ENCODE measurements at places on chromosomes 16 and 17. TPM values are rescaled to one million over a fixed set of nuclear protein-coding genes. Genes with fewer than 3 reads are reported as not detected.
A peak's percentile ranks its signal among the peaks of the same experiment; 100 is the strongest.

NTN1 gene
- polyA plus RNA-seq, result not detected

SDR42E2 gene
- not detected for polyA plus RNA-seq

TIMP2 gene
- polyA plus RNA-seq, result not detected

CNP gene
- polyA plus RNA-seq, result 30.2 TPM

MAF gene
- not detected for polyA plus RNA-seq

CCDC40 gene
- not detected for polyA plus RNA-seq

CD300LB gene
- polyA plus RNA-seq, result not detected

SCNN1B gene
- not detected for polyA plus RNA-seq

NPIPA3 gene
- polyA plus RNA-seq, result 6.6 TPM

DNA sequence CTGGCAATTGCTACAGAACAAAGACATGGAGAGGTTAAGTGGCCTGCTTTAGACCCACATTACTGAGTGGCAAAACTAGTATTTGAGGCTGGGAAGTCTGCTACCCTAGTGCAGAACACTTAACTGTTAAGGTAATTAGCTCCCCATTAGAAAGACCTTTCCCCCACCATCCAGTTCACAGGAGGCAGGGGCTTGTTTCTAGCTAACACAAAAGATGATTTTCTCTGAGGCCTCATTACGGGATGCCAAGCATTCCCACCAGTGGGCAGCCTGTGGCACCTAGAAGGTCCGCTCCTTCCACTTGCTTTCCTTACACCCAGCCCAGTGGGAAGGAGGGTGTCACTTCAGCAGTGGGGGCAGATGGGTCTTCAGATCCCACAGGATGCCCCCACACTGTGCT, 99.1 kb downstream of the RBFOX1 start:
- no peak for DNase-seq

- DNase-seq, result peak; percentile 49
Measured at GRCh38 chr17:9924735-9925191, 19.7 kb upstream of the RCVRN start.

DNA sequence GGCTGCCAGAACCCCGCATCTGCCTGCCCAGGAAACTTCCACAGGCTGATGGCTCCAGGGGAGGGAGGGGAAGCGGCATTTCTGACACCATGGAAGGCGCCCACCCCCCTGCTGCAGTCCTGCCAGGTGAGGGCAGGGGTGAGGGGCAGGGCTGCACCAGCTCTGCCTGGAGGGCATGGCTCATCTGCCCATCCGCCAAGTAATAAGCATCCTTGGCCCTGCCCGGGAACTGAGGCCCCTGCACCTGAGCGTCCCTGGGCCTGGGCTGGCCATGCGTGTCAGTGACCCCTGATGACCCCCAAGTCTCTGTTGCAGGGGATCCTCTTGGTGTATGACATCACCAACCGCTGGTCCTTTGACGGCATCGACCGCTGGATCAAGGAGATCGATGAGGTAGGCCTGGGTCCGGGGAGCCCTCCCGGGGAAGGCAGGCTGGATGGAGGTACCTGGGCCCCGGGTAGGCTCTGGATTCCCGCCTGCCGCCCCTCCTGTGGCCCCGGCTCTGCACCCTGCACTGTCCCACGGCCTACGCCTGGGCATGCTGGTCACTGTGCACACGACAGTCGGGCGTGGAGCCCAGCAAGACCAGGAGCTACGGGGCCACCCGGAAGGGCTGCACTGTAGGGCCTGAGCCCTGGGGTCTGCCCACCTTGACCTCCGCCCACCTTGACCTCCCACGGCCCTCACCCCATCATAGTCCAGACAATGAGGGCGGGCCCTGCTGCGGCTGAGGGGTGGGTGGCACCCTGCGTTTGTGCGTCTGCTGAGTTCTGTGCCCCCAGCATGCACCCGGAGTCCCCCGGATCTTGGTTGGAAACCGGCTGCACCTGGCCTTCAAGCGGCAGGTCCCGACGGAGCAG, 5.4 kb upstream of the WFIKKN1 start:
- DNase-seq, result no peak

DNA sequence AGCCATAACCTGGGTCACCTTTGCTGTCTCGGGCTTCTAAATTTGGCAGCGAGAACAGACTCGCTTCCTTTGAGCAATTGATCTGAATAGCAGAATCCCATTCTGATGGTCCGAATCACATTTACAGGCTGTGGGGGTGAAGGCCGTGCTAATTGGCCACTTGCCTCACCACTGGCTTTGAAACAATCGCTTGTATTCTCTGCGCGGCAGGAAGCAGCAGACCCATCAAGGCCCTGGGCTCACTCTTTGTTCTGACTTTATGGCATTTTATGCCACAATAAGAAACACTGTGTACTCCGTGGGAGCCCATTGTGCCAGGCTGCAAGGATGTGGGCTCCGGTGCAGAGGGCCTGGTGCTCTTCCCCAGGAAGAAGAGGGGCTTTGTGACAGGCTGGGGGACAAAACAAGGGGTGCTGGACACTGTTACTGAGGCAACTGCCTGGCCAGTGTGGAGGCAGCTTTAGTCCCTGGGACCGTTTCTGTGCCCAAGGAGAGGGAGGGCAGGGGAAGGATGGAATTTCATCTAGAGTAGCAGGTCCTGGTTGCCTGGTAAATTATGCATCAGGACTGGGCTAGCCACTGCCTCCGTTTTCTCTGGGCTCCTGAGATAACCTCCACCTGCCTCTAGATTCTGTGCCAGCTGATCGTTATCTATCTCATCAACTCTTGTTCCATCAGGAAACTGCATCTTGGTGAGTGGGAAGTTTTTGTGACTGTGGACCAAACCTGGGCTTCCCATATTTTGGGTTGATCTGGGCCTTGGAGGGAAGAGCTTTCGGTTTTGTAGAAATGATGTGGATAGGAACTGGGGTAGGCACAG, 78.5 kb downstream of the MRC2 start:
- no peak for DNase-seq

DNA sequence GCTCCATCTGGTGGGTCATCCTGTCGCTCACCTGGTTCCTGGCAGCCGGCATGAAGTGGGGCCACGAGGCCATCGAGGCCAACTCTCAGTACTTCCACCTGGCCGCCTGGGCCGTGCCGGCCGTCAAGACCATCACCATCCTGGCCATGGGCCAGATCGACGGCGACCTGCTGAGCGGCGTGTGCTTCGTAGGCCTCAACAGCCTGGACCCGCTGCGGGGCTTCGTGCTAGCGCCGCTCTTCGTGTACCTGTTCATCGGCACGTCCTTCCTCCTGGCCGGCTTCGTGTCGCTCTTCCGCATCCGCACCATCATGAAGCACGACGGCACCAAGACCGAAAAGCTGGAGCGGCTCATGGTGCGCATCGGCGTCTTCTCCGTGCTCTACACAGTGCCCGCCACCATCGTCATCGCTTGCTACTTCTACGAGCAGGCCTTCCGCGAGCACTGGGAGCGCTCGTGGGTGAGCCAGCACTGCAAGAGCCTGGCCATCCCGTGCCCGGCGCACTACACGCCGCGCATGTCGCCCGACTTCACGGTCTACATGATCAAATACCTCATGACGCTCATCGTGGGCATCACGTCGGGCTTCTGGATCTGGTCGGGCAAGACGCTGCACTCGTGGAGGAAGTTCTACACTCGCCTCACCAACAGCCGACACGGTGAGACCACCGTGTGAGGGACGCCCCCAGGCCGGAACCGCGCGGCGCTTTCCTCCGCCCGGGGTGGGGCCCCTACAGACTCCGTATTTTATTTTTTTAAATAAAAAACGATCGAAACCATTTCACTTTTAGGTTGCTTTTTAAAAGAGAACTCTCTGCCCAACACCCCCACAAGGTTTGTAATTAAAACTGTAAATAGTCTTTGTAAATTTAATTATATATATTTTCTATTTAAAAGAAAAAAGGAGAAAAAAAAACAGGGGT, 1.7 kb downstream of the FZD2 start:
- DNase-seq, result no peak

GRCh38 chr17:15171167-15172047, 93.7 kb downstream of the PMP22 start:
- peak; percentile 41 for DNase-seq

- DNase-seq, result no peak
Measured at GRCh38 chr17:60863892-60864707, 186.4 kb downstream of the BCAS3 start.

- no peak for DNase-seq
Measured at GRCh38 chr17:76946111-76946771, 78.0 kb downstream of the MGAT5B start.

- no peak for DNase-seq
Measured at GRCh38 chr16:64475627-64476351, 646.1 kb downstream of the CDH11 start.

DNA sequence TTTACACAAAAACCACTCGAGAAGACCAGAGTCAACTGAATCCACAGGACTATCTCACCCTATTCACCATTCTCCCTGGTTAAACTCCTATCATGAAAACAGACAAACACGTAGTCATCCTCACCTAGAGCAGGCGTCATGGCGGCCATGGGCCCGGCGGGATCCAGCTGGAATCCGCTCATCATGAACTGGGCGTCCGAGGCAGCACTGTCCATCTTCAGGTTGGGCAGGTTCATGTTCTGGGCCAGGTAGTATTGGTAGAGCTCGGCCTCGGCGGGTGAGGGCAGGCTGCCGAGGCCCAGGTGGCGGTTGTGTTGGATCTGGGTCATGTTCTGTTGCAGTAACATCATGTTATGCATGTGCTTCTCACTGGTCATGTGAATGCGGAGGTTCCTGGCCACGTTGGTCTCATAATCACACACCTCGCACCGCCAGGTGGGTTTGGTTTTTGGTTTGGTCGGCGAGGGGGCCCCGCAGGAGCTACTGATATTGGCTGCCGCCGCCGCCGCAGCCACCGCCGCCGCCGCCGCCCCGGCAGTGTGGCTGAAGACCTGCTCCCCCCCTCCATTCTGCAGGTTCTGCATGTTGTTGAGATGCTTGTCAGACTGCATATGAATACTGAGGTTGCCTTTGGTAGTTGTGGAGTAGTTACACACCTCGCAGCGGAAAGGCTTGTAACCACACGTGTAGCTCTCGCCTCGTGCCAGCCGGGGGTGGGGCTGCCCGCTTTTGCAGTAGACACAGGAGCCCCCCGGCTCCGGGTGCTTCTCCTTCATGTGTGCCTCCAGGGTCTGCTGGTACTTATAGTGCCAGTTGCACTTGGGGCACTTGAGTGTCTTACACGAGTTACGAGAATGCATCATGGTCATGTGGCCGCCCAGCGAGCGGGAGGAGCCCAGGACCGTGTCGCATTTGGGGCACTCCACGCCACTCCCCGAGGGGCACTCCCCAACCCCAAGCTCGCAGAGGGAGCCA, 90.3 kb downstream of the ZFHX3 start:
- no peak for DNase-seq

- no peak for DNase-seq
Measured at GRCh38 chr17:20302246-20302917, 165.0 kb downstream of the LGALS9B start.

GRCh38 chr16:27052007-27052406, 14.7 kb upstream of the C16orf82 start:
- no peak for DNase-seq

DNA sequence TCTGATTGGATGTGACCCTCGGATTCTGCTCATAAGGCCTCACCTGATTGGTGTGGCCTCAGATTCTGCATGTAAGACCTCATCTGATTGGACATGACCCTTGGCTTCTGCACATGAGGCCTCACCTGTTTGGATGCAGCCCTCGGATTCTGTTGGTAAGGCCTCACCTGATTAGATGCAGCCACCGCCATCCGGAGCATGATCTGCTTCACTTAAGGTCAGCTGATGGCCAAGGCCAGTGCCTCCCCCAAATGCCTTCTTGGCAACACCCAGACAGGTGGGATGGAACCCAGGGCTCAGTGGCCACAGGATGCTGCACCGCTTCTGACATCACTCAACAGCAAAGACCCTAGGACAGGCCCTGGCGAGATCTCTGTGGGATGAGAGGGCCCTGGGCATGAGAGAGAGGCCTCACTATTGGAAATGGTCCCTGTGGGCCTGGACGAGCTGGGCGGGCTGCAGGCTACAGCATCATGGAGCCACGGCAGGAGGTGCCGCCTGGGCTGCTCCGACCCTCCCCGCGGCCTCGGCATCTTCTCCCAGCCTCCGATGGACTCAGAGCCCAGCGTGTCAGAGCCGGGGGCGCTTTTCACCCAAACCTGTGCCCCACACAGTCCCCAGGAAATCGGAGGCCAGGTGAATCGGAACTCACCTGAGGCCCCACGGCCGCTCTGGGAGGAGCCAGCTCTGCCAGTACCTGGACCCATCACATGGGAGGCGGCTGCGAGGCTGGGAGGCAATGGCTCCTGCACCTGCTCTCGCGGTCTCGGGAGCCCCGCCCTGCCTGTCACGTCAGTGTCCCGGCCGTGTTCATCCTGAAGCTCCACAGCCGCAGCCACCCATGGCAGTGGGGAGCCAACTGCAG, 60.9 kb upstream of the ZNF469 start:
- DNase-seq, result no peak

GRCh38 chr16:57578521-57579360, 36.3 kb downstream of the ADGRG5 start:
- DNase-seq, result no peak

GRCh38 chr16:69496376-69496775, 69.4 kb upstream of the NFAT5 start:
- no peak for DNase-seq

DNA sequence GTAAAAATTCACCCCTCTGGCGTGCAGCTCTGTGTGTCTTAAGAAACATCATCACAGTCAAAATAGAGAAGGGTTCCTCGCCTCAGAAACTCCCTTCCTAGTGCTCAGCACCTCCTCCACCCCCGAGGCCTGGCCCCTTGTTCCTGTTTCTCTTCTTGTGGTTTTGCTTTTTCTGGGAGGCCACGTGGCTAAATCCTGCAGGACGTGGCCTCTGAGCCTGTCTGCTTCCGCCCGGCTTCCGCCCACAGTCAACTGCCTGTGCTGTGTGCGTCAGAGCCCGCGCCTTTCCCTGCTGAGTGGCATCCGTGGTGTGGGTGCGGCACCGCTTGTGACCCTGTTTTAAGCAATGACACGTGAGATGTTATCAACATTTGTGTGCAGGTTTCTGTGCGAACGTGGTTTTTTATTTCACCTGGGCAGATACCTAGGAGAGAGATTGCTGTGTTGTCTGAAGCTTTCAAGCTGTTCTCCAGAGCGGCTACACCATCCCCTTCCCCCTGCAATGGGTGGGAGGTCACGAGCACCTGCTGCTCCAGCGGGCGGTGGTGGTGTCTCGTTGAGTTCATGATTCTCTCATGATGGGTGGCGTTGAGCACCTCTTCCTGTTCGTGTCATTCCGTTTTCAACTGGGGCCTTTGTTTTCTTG, 21.7 kb downstream of the ACSF3 start:
- peak; percentile 59 for DNase-seq

All from K562 (cell line).